ENCODE measurements at places on chromosomes 7 and 10. TPM values are rescaled to one million over a fixed set of nuclear protein-coding genes. Genes with fewer than 3 reads are reported as not detected.

GRCh38 chr10:43981232-43981631, 332.6 kb upstream of the ZNF32 start:
- no peak for DNase-seq

DNA sequence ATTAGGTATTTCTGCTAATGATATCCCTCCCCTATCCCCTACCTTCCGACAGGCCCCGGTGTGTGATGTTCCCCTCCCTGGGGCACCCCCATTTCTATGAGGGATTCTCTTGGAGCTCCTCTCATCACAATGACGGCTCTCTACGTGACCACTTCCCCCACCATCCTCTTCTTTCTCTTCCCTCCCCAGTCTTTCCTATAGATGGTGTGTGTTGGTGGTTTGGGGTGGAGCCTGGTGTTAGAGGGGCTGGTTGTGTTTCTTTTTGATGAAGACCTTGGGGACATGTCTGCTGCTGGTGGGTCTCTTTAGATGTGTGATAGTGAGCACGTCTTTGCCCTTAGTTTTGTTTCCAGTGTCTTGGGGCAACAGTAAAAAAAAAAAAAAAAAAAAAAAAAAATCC, 28.6 kb downstream of the RPS24 start:
- no peak for DNase-seq

- no peak for DNase-seq
These were observed 44.2 kb downstream of the CTBP2 start for GRCh38 chr10:125116041-125116649.

GRCh38 chr7:99624484-99624883, 7.7 kb downstream of the ZSCAN25 start:
- DNase-seq: no peak

DNA sequence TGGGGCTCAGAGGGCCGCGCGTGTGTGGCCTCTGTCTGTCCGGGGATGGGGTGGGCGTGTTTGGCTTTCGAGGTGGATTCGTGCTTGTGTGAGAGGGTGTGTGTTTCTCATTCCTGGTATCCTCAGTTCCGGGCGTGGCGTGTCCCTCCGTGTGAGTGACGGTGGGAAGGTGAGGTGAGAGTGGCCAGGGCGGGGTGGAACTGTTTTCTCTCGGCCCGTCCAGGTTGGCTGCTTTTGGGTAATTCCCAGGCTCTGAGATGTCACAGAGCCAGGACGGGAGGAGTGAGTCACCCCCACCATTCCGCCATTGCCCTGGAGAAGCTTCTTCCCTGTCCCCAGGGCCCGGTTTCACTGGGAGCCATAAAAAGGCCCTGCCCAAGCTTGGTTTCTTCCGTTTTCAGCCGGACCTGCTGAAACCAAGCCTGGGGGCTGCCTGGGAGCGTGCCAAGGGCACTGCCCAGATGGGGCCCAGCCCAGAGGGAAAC, 21.3 kb upstream of the CLDN4 start:
- DNase-seq: no peak

- DNase-seq: peak; percentile 85
These were observed 26.0 kb upstream of the GLI3 start for GRCh38 chr7:42262964-42263363.

GRCh38 chr7:158263964-158264748, 323.5 kb downstream of the PTPRN2 start:
- DNase-seq: no peak

DNA sequence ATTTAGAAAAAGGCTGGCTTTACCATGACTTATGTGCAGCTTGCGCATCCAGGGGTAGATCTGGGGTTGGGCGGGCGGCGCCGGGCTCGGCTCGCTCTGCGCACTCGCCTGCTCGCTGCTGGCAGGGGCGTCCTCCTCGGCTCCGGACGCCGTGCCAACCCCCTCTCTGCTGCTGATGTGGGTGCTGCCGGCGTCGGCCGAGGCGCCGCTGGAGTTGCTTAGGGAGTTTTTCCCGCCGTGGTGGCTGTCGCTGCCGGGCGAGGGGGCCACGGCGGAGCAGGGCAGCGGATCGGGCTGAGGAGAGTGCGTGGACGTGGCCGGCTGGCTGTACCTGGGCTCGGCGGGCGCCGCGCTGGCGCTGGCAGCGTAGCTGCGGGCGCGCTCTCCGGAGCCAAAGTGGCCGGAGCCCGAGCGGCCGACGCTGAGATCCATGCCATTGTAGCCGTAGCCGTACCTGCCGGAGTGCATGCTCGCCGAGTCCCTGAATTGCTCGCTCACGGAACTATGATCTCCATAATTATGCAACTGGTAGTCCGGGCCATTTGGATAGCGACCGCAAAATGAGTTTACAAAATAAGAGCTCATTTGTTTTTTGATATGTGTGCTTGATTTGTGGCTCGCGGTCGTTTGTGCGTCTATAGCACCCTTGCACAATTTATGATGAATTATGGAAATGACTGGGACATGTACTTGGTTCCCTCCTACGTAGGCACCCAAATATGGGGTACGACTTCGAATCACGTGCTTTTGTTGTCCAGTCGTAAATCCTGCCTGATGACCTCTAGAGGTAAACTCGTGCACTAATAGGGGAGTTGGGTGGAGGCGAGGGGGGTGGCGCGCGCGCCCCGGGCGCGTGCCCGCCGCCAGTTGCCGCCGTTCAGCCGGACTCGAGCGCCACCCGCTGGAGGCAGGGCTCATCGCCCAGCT, at the start of gene HOXA5:
HOXA5 (minus strand) TSS at position 659 of the 927 bp plus-strand sequence; CDS start at position 585, 74 bp downstream.
- DNase-seq: peak; percentile 96

- DNase-seq: no peak
These were observed 83.1 kb downstream of the GRK5 start for GRCh38 chr10:119290301-119291048.

- no peak for DNase-seq
These were observed 3.2 kb upstream of the LYZL1 start for GRCh38 chr10:29285624-29286051.

DNA sequence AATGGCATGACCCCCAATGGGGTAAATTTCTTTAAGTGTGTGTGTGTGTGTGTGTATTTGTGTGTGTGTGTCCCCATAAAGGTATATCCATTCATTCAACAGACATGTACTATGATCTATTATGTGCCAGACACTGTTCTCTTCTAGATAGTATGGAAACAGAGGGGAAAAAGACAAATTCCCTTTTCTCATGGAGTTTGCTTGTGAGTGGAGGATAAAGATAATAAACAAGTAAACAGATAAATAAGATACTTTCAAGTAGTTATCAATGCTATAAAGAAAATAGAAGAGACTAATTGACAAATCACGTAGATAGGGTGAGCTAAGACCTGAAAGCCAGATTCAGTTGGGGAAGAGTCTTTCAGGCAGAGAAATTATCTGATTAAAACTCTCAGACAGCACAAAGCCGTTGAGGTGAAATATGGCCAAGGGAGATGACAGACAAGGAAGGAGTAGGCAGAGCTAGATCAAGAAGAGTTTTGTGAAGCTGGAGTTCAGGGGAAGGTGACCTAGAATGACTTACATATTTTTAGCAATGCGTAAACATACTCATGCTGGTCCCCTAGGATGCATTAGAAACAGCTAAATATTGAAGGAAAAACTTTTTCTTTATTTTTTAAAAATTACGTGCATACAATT, 45.2 kb upstream of the DMTF1 start:
- DNase-seq: no peak

DNA sequence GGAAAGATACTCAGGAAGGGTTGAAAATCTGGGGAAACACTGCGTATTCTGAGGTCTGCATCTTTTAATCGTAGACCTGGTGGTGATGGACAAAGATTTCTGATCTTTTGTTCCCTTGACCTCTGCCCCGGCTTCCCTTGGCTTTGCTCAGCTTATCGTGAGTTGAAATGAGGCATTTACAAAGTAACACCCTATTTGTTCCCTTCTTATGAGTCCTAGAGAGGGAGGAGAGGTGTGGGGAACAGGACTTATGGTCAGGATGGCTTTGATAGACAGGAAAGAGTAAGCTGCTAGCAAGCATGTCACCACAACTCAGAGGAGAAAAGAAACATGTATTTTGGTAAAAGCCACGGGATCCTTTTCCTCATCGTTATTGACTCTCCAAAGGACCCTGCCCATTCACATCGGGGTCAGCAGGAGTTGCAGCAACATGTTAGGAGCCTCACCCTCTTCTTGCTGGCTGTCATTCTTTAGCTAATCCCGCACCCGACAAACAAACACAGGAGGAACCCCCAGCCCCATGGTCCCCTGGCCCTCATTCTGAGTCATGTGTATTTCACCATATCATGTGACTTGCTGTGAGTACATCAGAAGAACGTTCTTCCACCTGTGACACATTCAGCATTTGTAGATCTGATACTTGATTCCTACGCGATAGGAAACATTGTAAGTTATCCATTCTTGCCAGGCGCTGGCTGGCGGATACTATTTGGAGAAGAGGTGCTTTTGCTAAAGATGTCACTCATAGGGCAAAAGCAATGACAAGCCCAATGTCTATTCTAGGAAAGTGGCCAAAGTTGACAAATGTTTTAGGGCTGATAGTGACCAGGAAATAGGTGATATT, 170.1 kb downstream of the RTKN2 start:
- DNase-seq: no peak

GRCh38 chr7:153322991-153323390, 563.4 kb downstream of the ACTR3B start:
- DNase-seq: no peak

DNA sequence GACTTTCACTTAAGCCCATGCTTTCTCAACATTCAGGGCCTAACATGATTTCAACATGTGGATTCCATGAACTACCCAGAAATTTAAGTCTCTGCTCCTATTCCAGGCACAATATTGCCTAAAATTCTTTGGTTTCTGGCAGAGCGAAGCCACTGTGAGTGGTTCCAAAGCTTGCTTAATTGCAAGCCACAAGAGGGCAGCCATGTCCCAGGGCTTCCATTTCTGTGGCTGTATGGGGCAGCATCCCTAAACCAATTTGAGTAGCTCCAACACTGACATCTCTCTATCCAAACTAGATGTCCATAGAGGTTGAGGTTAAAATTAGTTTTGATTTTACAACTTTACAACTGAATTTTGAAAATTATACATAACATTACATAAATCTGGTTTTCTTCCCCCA, 56.3 kb upstream of the MDFIC start:
- peak; percentile 42 for DNase-seq

- no peak for DNase-seq
These were observed 131.8 kb upstream of the WDR11 start for GRCh38 chr10:120719333-120719732.

GRCh38 chr7:102275123-102275703, 11.5 kb upstream of the SH2B2 start:
- DNase-seq: peak; percentile 33

- DNase-seq: no peak
These were observed 111.4 kb upstream of the ZEB1 start for GRCh38 chr10:31207636-31208035.

DNA sequence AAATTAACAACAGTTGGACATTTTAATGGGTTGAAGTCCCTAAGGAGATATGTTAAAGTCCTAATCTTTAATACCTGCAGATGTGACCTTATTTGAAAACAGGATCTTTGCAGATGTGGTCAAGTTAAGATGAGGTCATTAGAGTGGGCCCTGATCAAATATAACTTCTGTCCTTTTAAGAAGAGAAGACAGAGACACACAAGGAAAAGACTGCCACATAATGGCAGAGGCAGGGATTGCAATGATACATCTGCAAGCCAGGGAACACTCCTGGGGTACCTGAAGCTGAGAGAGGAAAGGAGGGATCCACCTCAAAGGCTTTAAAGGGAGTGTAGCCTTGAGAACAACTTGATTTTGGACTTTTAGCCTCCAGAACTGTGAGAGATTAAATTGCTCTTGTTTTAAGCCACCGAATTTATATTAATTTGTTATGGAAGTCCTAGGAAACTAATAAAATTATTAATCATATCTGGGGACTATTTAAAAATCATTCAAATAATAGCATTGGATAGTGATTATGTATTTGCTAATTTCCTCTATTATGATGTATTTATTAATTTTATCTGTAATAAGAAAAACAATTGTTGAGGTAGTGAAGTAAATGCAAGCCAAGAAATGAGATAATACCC, 700.0 kb upstream of the PCDH15 start:
- peak; percentile 32 for DNase-seq

DNA sequence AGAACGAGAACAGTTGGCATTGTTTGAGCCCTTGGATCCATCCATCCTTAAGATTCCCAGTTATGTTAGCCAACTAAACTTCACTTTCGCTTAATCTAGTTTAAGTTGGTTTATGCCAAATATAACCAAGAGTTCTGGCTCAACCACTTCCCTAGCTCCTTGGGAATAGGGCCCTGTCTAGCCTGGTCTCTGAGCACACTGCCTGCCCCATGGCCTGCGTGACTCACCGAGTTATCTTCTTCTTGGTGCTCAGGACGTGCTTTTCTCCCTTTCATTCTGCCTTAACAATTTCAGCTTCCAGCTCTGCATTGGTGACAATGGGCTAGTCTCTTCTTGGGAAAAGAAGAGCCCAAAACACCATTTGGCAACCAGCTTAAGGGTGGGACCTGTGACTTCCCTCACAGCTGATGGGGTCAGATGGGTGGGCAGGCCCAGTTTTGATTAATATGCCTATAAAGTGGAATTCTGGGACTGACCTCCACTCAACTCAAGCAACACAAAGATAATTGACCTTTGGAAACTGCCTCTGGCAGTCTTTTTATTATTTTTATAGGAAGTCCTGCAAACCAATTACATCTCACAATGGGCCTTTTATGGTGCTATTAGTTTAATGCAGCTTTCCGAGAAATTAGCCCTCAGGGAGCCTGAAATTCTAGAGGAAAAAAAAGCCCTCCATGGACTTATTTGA, 126.4 kb downstream of the CFAP58 start:
- no peak for DNase-seq

PRLHR gene
- not detected for polyA plus RNA-seq

ALOX5 gene
- polyA plus RNA-seq: not detected

CNTNAP2 gene
- polyA plus RNA-seq: 0.08 TPM

GPR15LG gene
- polyA plus RNA-seq: not detected

LGI1 gene
- not detected for polyA plus RNA-seq

PON1 gene
- polyA plus RNA-seq: not detected

ADRA2A gene
- not detected for polyA plus RNA-seq

Measured in foreskin keratinocyte (primary cell).